Fibroblast of skin of right quadriceps (primary cell): ENCODE measurements at places on chromosomes 12 and 14.

DNA sequence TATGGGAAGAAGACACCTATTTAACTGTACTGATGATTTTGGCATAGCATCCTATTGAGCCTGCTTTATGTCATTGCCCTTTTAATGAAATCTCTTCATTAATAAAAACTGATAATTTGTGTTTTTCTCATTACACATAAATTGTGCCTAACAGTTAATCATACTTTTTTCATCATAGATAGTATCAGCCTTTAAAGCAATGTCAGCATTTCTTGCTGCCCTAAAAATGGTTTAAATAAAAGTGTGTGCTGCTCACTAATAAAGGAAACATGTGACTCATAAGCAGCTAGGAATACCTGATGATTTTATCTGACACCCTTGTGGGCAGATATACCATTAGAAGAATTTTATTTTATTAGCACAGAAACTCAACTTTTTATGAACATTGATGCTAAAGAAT is 26.7 kb downstream of the TBK1 start:
- no peak for DNase-seq

- DNase-seq, result no peak
Measured at GRCh38 chr12:13210236-13211190, 14.0 kb downstream of the EMP1 start.

DNA sequence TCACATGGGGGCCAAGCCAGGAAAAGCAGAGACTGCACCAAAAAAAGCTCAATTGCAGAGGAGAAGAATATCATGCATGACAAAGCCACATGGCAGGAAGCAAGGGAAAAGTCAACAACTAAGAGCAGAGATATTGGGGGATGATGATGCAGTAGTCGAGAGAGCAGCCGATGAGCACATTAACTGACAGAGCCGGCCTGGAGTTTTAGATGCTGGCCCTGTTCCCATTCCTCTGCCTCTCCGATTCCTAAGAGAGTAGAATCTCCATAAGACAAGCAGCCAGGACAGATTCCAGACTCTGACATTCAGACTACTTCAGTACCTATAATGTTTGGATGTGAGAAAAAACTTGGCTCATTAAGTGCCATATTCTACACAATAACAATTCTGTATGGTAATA is 155.9 kb downstream of the KCNH5 start:
- DNase-seq, result no peak

DNA sequence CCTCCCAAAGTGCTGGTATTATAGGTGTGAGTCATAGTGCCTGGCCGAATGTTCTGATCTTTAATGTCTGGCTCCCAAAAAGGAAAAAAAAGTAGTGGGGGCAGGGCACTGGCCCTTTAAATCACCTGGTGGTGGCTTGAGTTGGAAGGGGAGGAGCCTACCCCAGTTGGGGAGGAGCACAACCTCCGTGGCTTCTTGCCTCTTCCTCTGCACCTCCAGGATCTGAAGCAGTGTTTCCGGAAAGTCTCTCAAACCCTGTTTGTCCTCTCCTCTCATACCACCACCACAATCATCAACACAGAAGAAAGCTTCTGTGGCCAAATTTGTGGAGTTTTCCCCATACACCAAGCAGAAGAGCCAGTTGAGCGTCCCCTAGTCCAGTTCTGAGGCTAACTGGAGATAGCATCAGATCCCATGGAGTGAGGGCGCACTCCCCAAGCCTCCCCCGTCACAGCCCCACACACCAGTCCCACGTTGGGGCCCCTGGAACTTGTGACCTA is 24.3 kb upstream of the RCOR1 start:
- no peak for DNase-seq

DNA sequence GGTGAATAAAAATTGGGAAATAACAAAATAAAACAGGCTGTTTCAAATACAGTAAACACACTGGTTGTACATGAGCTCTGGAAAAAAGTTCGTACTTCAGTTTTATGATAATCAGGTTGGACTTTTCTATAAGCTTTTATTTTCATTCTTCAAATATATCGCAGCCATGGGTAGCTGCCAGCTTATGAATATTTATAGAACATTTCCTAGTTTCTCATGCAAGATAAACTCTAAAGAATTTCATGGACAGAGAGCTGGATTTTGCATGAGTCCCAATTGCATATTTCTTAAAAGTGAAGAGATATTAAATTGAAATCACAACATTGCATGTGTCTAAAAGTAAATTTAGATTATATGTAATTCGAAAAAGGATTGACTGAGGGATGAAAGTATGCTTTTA is 827.6 kb downstream of the SLC6A15 start:
- no peak for DNase-seq

DNA sequence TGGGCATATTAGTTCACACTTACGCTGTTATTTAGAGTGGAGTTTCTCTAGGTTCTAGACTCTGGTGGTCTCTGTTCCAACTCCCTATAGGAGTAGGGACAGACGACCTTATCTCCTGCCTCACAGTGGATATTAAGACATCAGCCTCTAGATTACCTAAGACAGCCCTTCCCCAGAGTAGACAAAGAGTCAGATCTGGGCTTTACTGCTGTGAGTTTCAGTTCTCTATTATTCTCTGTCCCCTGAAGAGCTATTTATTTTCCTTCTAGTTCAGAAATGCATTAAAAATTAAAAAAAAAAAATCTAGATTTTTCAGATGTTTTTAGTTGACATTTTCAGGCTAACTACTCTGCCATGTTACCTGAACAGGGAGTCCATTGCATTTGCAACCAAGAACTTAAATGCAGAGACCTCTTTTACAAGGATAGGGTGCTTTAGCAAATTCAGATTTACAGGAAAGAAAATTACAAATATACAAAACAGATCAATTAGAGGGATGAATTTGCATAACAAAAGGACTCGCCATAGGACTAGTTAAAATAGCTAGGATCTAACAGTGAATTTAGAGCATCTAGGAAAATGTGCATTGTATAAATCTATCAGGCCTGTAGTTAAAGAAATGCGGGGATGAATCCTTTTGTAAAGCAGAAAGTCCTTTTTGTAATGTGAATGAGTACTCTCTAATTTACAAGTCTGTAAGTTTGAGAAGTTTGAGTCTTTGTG is 381.4 kb downstream of the APAF1 start:
- DNase-seq, result no peak

DNA sequence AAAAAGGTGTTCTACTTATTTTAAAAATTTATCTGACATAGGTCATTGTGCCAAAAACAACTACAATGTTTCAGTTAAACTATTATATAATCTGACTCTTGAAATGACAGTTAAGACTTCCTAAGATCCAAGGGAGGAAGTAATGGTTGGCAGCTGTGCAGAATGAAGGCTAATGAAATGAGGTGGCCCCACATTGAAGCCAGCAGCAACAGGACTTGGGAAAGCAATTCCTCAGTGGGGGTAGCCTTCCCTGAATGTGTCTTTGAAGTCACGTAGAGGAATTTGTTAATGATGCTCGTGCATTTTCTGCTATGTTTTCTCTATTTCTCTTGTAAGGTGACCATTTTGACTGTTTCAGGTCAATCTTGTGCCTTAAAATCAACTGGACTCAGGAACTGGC is 162.4 kb upstream of the DAAM1 start:
- DNase-seq, result peak; percentile 16

- no peak for DNase-seq
Measured at GRCh38 chr12:47747126-47747525, 11.6 kb downstream of the RAPGEF3 start.

- no peak for DNase-seq
Measured at GRCh38 chr12:72037006-72037795, 98.6 kb downstream of the TPH2 start.
